ENCODE measurements at places on chromosomes 5 and 9.

- peak; percentile 68 for DNase-seq
Measured at GRCh38 chr9:128412120-128412790, 8.4 kb upstream of the CERCAM start.

- no peak for DNase-seq
Measured at GRCh38 chr9:130110596-130111021, 56.9 kb downstream of the GPR107 start.

GRCh38 chr9:99579964-99580363, 241.7 kb upstream of the NR4A3 start:
- DNase-seq: no peak

DNA sequence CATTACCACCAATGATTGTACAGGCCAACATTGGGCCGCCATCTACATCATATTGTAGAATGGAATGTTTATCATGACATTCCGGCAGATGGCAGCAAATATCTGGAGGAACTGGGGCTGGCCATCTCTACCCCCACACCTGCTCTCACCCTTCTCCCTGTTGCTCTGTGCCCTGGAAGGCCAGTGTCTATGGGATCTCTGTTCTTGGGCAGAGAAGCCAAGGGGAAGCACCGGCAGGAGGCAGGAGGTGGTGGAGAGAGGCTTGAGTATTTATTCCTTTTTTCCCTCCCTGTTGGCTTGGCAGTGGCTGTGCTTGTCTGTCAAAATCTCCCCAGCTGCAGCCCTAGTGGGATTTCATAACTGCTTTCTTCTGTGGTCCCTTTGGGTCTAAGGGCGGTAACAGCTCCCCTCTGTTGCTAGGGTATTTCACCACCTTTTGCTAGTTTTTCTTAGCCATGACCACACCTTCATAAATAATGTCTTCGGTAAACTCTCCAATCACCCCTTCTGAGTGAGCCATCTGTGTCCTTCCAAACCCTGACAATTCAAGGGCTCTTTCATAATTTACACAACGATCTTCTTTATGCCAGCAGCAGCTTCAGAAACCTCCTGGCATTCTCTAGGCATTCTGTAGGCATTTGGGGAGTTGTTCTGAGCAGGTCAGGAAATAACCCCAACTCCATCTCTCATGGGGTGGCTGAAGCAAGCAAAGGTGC, 225.8 kb downstream of the MELK start:
- DNase-seq: peak; percentile 40

DNA sequence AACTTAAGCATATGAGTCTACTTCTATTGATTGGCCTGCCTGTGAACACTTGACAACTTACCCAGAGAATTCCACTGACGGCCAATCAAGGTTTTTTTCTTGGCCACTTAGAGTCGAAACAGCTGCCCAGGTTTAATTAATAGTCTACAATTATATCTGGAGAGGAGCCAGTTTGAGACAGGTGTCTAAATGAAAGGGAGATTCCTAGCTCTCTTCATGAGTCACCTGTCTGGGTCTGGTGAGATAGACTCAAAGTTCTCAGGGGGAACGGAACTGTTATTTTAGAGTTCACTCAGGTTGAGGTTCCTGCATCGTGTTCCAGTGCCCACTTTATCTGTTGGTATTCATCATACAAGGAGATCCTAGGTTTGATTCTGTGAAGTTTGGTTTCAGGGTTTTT, 111.0 kb downstream of the CD180 start:
- no peak for DNase-seq

- no peak for DNase-seq
Measured at GRCh38 chr9:87713988-87714330, 12.0 kb upstream of the CTSL start.

DNA sequence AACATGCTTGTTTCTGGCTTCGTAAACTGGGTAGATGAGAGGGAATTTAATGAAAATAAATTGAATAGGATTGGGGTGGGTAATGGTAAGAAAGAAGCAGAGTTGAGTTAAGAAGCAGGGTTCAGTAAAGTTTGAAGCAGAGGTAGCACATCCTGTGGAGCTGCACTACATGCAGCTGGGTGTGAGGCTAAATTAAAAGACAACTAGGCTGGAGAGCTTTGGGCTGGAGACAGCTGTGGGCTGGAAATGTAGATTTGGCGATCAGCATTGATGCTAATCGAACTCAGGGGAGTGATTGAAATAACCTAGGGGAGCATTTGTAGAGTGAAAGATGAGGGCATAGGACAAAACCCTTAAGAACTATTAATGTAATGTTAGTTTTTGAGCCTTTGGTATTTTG, 35.6 kb downstream of the CDC42SE2 start:
- DNase-seq: no peak

DNA sequence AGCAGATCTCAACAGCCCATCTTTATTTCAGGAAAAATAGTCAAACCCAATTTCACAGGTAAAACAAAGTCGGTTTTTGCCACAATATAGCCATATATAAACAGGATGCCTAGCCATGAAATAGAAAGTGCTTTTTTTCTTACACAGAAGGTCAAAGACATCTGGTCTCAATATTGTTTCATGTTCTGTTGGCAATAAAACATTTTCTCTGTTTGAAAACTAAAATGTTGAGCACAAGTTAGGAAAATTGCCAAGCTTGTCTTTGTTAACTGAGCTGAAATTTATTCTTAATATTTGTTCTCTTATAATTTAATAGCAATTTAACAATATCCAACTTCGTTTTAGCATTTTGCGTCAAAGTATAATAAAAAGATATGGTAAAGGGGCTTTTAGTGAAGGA, 673.4 kb downstream of the DTWD2 start:
- no peak for DNase-seq

GRCh38 chr9:33403941-33404787, 1.8 kb upstream of the AQP7 start:
- no peak for DNase-seq

DNA sequence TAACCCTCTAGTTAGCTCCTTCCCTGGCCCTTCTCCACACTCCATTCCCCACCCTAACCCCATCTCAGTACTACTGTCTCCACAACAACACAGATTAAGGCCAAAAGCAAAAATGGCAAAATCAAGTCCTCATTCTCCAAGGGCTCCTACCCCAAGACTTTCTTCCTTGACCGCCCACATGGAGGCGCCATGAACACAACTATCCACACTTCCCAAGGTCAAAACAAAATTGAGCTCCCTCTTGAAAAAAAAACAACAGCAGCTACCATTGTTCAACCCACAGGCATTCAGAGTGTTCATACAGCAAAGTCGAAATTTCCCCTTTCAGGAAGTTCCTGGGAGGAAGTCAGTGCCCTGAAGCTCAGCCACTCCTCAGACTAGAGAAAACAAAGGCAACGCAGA, 54.4 kb downstream of the GNAQ start:
- DNase-seq: peak; percentile 80

DNA sequence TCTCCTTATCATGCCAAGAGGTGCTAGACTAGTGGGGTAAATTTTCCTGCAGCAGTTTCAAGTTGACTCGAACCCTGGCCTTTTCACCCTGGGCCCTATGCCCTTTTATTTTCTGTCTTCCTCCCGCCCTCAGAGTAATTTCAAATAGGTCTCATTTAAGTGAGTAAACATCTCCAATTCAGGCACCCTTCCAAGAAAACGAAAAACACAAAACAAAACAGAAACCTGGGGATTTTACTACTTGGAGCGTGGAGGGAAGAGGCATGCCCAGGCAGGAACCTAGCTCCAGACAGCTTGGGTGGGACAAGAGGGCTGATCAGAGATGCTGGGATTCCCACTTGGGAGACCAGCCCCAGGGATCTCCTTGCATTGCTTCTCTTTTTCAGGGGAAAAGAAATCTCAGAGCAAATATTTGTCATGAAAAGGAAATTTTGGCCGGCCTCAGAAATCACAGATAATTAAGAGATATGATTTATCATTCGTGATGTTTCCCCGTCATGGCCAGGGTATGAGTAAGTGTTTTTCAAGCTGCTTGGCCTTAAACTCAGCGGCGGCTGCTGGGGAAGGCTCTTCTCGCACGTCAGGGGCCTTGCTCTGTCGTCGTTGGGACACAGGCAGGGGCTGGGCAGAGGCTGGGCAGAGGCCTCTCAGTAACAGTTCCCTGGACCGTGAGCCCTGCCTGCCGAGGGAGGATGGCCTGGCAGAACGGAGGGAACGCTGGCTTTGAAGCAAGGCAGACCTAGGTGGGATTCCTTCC, 248.6 kb upstream of the KLF4 start:
- no peak for DNase-seq

DNA sequence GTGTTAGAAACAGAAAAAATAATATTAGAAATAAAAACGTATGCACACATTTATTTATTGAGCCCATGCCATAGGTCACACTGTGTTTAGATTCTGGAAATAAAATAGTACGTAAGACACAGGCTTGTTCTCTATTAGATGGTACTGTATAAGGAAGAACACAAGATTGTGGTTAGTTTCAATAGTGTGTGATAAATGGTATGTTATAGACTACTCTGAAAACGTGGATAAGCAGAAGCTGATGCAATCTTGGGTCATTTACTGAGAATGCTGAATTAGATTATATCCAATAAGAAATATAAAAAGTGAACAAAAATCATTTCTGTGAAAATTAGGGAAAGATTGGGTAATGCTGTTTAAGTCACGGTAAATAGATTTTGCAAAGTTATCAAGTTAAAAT, 1456.4 kb upstream of the ACO1 start:
- DNase-seq: no peak

- no peak for DNase-seq
Measured at GRCh38 chr9:133918111-133918813, 73.9 kb downstream of the VAV2 start.

DNA sequence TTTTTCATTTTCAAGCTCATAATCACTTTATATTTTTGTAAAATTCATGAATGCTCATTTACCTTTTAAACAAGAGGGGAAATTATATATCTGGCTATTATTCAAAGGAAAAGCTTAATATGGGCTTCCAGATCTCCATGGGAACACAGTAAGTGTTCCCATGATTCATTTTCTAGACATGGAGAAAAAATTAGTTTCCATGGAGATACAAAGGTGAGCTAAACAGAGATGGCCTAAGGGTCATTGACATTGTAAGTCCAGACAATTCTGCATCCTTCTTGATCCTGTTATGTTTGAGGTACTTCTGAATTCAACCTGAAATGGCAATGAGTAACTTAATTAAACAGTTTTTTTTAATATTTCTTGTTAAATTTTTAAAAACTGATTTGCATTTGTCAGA, 341.4 kb upstream of the PRR16 start:
- no peak for DNase-seq

GRCh38 chr9:28774433-28775235, 1201.4 kb upstream of the C9orf72 start:
- peak; percentile 60 for DNase-seq

- no peak for DNase-seq
Measured at GRCh38 chr5:61159836-61160235, 2.4 kb downstream of the SMIM15 start.

- no peak for DNase-seq
Measured at GRCh38 chr5:3511934-3512333, 83.7 kb upstream of the IRX1 start.

- DNase-seq: peak; percentile 28
Measured at GRCh38 chr5:148970228-148970627, 92.6 kb downstream of the SH3TC2 start.

DNA sequence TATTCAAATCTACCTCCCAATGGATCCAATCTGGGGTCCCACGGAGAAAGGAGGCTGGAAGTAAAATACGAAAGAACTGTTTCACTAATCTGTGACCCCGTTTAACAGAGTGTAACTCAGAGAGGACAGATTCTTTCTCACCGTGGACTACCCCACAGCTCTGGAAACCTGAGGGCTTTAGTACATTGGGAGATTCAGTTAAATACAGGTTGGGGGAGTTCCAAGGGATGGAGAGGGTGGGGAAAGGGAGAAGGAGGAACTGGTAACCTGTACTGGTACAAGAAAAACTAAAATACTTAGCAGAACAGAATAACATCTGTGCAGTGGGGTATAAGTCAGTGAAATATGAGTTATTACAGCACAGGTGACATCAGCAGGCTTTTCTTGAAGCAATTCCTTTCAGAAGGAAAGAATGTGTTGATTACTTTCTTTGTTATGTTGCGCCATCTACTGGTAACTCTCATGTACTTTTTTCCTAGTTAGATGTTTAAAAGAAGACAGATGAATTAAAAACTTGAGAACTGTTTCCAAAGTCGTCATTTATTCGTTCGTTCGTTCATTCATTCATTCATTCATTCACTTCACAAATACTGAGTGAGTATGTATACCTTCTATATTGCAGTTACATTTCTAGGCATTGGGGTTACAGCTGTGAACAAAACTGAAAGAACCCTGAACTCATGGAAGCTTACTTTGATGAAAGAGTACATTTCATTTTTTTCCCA, 30.0 kb upstream of the STOM start:
- peak; percentile 67 for DNase-seq

GRCh38 chr9:97365634-97366033, 46.3 kb upstream of the TDRD7 start:
- DNase-seq: no peak

DNA sequence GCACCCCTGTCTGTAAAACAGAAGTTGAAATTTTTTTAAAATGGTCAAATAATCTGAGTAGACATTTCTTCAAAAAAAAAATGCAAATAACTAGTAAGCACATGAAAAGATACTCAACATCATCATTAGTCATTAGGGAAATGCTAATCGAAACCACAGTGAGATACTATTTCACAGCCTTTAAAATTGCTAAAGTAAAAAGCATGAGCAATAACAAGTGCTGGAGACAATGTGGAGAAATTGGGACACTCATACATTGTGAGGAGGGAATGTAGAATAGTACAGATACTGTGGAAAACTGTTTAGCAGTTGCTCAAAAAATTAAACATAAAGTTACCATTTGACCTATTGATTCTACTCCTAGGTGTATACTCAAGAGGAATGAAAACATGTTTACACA, 58.4 kb upstream of the RUSC2 start:
- DNase-seq: no peak

DNA sequence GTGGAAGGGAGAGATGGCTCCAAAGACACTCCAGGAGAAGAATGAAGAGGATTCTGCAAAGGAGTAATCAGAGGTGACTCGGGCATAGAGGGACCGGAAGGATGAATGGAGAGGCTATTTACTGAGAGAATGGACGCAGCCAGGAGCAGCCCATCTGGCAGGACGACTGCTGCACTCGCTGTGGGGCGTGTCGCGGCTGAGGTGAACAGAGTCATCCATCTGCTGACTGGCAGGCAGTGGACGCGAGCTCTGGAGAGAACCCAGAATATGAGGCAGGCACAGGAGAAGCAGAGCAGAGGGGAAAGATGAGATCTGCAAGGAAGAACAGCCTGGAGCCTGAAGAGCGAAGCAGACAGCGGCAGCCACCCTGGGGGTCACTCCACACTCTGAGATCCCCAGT, 16.4 kb downstream of the FGF1 start:
- DNase-seq: no peak

- DNase-seq: no peak
Measured at GRCh38 chr5:101517795-101518194, 614.7 kb upstream of the ST8SIA4 start.

DNA sequence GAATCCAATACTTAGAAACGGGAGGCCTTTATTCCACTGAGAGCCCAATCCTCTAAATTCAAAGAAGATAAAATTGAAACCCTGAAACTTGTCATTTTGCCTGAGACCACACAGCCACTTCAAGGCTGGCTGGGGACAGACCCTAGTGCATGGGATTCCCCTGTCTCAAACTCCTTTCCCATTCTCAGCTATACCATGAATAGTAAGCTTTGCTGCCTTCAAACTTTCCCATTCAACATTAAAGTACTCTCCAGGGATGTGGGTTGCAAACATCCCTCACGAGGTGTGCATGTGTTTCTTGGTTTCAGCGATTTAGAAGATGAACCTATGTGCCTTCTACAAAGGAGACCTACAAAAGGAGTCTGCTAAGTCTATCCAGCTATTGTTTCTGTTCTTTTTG, 64.6 kb downstream of the GABRB2 start:
- DNase-seq: no peak
